K562 (cell line): ENCODE measurements at places on chromosomes 11 and 22.
A peak's percentile ranks its signal among the peaks of the same experiment; 100 is the strongest.

DNA sequence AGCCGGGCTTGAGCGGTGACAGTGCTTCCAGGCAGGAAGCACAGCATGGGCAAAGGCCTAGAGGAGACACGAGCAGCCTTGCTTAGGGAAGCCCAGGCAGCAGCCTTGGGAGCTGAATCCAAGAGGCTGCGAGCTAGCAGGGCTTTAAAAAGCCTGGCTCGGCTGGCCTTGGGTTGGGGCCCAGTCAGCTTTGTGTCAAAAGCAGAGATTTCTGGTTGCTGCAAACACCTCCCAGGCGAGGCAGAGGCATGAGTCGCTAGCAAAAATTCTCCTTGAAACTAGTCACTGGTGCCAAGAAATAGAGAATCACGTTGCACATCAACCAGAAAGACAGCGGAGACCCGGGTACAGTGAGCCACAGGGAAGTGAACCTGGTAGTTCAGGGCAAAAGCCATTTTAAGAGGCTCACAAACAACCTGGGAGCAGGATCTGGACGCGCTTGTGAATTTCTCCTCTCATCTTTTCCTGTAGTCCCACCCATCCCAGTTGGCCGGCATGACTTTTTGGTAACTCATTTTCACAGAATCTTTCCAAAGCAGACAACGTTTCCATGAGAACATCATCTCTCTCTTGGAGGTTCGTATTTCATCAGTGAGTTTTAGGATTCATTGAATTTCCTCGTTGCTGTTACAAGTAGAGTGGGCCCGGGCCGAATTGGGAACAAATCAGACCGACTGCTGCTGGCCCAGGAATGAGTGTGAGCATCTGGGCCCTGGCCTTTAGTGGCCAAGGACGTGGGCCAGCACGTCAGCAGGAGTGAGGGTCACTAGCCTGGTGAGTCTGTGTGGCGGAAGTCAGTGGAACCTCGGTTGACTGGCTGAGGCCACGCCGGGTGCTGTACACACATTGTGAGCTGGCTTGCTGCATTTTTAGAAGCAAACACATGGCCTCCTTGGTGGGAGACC lies 16.4 kb upstream of the FGF4 start:
- no peak for DNase-seq

DNA sequence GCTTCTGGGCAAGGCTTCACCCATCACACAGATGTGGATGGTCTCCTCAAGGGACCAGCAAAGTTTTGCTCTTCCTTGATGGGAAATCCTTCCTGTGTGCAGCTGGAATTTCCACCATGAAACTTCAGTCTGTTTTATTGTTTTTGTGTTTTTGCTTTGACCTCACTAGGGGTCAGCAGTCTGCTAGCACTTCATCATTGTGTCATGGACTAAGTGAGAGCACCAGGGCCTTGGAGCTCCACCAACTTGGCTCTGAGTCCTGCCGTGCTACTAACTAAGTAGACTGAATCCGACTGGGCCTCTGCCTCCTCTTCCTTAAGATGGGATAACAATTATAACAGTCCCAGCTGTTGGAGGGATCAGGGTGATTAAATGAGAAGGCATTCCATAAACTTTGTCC lies 305.8 kb upstream of the NCAM1 start:
- no peak for DNase-seq

DNA sequence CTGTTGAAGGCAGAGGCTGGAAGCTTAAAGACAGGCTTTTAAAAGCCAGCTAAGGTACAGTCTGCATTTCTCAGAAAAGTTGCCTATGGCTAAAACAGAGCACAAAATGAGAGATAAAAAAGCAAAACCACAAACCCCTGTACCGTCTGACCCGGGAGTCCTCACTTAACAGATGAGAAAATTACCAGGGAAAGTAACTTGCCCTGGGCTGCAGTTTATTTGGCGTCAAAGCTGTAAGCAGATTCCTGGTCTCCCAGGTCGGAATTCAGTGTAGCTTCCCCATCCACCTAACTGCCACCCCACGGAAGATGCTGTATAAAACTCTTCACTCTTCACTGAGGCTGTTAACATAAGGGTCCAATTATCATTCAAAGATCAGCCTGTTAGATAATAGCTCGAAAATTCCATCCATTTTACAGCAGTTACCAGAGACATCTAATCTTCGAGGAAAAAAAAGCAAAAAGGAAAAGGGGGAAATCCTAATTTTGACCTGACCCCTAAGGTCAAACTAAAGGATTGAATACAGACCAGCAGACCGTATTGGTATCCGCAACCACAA lies 1.5 kb downstream of the TCF20 start:
- DNase-seq: no peak

- no peak for DNase-seq
These were observed 29.3 kb downstream of the RPUSD4 start for GRCh38 chr11:126181939-126182730.

DNA sequence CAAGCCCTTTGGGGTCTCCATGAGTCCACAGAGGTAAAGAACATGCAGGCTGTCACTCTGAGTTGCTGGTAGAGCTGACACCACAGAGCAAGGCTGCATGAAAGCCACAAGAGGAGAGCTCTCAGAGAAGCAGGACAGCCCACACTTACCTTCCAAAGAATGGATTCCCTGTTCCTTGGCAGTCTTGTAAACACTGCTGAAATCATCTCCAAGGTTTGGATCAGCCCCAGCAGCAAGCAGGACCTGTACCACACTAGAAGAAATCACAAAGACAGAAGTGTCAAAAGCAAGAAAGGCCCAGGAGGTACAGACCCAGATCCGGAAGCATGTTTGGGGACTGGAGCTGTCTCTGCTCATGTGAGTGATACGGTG lies 54.2 kb downstream of the CLPB start:
- no peak for DNase-seq

GRCh38 chr11:5937868-5938602 lies 4.0 kb upstream of the OR56A3 start:
- no peak for DNase-seq

DNA sequence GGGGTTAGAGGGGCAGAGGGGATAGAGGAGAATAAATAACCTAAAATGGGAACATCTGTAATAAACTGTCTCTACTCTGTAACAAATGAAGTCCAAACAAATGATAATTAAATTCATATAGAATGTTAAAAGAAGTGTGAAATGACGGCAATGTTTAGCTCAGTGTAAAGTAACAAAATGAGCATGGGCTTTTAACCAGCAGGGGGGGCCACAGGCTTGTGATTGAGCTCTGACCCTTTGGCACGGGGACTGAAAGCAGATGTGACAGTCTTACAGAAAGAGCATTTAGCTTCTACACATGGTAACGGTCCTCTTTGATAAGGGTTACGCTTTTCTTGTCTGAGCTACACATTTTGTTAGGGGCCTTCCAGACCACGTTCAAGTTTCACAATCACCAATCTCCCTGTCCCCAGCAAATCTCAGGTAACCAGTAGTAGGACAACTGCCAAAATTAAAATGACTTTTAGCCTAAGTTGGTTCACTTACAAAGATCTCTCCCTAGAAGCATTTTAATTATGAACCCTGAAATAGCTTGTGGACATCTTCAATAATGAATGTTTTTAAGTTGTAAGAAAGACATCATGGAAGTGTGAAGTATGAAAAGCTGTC lies 262.5 kb downstream of the DCDC1 start:
- DNase-seq: peak; percentile 58

GRCh38 chr11:59224351-59224928 lies 11.7 kb upstream of the MPEG1 start:
- DNase-seq: no peak

DNA sequence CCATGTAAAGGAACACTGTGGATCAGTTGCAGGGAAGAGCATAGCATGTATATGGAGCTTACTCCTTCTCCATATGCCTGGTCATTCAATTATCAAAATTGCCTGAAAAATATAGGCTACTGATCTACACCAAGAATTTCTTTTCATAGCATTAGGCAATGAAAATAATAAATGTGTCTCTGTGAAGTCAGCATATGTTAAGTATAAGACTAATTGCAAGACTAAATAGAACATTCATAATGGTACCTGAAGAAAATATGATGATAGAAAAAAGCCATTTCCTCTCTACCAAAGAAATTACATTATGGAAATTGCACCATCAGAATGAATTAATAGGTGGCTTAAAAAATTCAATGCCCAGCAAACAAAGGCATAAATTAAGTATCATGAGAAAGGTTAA lies 584.7 kb downstream of the NELL1 start:
- DNase-seq: no peak

GRCh38 chr11:3162410-3163240 lies 2.5 kb downstream of the OSBPL5 start:
- no peak for DNase-seq

DNA sequence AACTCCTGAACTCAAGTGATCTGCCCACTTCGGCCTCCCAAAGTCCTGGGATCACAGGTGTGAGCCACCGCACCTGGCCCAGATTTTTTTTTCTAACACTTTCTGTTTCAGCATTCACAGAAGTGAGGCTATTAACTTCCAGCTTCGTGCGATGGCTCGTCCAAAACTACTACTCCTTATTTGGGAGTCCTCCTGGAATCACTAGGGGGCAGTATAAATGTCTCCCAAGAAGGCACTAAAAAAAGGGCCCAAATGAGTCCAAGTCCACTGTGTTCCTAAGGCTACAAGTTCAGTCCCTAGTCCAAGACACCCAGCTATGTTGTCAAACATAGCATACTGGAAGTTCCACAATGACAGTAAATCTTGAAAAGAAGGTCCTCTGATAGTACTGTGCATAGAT lies 63.2 kb upstream of the BIRC3 start:
- peak; percentile 32 for DNase-seq

DNA sequence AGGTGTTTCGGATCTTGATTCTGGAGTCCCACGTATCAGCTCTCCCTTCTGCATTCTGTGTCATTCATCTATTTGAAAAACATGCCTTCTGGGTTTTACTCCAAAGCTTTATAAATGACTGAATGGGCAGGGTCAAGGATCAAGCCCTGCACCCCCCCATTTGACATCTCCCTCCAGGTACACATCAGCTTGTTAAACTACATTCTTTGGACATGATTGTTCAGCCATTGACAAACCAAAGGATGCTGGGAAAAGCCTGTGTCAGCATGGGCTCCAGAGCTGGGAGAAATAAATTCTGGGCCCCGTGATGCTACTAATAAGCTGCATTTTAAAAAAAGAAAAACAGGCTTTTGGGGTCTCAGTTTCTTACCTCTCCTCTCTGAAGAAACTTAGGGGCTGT lies 103.7 kb downstream of the DSCAML1 start:
- no peak for DNase-seq

DNA sequence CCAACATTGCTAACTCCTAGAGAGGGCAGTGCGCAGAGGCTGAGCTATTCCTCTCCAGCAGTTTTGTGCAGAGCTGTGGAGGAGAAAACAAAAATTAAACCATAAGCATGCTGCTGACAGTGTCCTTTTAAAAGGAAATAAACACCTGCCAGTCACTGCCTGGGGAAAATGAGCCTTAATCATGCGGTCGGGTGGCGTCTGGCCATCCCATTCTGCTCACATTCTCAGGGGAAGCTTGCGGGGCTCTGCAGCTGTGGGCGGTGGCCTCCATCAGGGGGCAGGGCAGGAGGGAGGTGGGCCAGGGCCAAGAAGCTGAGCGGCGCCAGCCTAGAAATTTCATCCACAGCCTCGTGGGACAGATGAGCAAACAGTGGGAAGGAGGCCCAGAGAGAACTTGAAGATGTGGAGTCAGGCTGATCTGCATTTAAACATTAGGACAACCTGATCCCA lies 71.0 kb upstream of the TP53I11 start:
- DNase-seq: no peak

DNA sequence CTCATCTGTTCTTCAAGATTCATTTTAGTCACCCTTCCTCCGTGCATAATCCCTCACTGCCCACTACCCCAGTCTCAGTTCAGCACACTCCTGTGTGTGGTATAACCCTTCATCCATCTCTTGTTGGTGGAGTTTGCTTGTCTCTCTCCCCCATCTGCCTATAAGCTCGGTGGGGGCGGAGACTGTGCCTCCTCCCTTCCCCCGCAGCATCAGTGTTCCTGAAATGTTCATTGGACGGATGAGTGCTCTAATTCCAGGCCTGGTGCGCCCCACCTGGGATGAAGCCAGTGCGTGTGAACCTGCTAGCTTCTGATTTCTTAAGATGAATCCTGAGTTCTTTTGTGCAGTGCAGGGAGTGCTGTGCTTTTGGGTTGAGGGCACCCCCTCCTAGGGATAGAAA lies 100.0 kb downstream of the GRIK4 start:
- no peak for DNase-seq

DNA sequence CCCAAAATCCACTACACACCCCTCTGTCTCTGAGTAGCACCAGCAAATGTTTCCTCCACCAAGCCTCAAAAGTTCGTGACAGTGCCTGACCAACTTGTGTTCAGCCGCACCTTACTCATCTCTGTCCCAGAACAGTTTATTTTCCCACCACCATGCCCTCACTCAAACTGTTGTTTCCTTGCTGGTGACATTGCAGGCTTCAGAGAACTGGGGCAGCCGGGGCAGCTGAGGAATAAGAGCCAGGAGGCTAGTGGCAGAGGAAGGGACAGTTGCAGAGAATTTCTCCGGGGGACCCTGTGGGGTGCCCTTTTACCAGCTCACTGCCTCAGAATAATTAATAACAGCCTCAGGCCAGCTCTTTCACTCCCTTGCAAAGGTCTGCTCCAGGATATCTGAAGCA lies 709 bp upstream of the KCNE3 start:
- no peak for DNase-seq

DNA sequence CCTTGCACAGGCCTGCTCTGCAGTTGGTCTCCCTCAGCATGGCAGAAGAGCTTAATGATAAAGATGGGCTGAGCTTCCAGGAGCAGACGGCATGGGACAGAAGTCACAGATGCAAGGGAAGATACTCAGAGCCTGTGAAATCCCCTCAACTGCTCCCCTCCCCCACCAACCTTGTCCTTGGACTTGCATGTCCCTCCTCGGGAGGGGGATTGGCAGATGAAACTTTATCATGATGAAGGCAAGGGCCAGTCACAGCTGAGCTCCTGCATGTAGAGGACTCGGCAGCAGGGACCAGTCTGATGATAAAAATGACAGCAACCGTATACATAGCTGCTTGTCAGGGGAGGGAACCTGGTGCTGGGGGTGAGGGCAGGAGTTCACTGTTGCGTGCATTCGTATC lies 6.8 kb upstream of the SLC22A8 start:
- DNase-seq: no peak

DNA sequence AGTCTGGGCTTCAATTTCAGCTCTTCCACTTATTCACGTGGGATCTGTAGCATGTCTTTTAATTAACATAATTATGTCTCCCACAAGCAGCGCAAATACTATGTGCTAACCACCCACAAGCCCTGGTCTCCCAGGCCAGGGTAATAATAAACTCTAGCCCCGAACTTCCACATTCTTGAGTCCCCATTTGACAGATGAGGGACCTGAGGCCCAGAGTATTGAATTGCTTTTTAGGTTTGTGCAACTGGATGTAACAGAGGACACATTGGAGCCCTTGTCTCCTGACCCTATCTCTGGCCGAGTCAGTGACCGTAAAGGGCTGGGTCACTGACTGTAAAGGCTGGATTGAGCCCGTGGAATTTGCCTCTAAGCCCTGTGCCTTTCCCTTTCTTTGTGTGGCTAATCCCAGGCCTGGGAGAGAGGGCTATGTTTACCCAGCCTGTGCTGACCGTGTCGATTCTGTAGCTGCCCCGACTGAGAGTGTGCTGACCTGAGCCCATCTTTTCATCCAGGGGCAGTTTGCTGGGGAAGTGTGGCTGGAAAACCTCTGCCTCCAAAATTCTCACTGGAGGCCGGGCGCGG lies 3.9 kb downstream of the CRYBB2 start:
- no peak for DNase-seq
